ENCODE measurements at places on chromosomes 6 and 20. TPM values are rescaled to one million over a fixed set of nuclear protein-coding genes. Genes with fewer than 3 reads are reported as not detected.

The NRN1 gene
- polyA plus RNA-seq, result not detected

The PKIB gene
- not detected for polyA plus RNA-seq

The TNFRSF6B gene
- polyA plus RNA-seq, result not detected

The LGSN gene
- not detected for polyA plus RNA-seq

The SLC22A1 gene
- not detected for polyA plus RNA-seq

The MUC22 gene
- polyA plus RNA-seq, result not detected

The CGA gene
- not detected for polyA plus RNA-seq

The SLC32A1 gene
- polyA plus RNA-seq, result not detected

The RAET1L gene
- not detected for polyA plus RNA-seq

The EBF4 gene
- polyA plus RNA-seq, result not detected

The CRISP3 gene
- polyA plus RNA-seq, result not detected

The SSTR4 gene
- polyA plus RNA-seq, result not detected

The F13A1 gene
- polyA plus RNA-seq, result 7.3 TPM

The VSX1 gene
- not detected for polyA plus RNA-seq

The TNFRSF21 gene
- 1.7 TPM for polyA plus RNA-seq

The HCRTR2 gene
- polyA plus RNA-seq, result not detected

The CFB gene
- polyA plus RNA-seq, result 0.68 TPM

The HUS1B gene
- polyA plus RNA-seq, result 2.0 TPM

The WFDC2 gene
- not detected for polyA plus RNA-seq

The TGM2 gene
- polyA plus RNA-seq, result not detected

The CENPW gene
- 2.7 TPM for polyA plus RNA-seq

The TCP11 gene
- not detected for polyA plus RNA-seq

The NT5E gene
- polyA plus RNA-seq, result 97.8 TPM

The FOXA2 gene
- polyA plus RNA-seq, result not detected

The RPS6KA2 gene
- polyA plus RNA-seq, result 5.0 TPM

The BMP5 gene
- not detected for polyA plus RNA-seq

The PLAGL2 gene
- polyA plus RNA-seq, result 6.8 TPM

The SLC22A16 gene
- not detected for polyA plus RNA-seq

The OXT gene
- polyA plus RNA-seq, result 1.0 TPM

The APMAP gene
- polyA plus RNA-seq, result 47.8 TPM

The TRAPPC3L gene
- not detected for polyA plus RNA-seq

The SRPK1 gene
- polyA plus RNA-seq, result 34.7 TPM

The CAGE1 gene
- polyA plus RNA-seq, result 0.26 TPM

The TBC1D7 gene
- polyA plus RNA-seq, result 50.4 TPM

The ADGRF1 gene
- polyA plus RNA-seq, result not detected

The ECT2L gene
- polyA plus RNA-seq, result not detected

The RSPO3 gene
- polyA plus RNA-seq, result not detected

The SLC44A4 gene
- polyA plus RNA-seq, result not detected

The OPRM1 gene
- polyA plus RNA-seq, result not detected

The NOX3 gene
- polyA plus RNA-seq, result not detected

The GTSF1L gene
- not detected for polyA plus RNA-seq

The EPPIN gene
- not detected for polyA plus RNA-seq

The BPIFA1 gene
- not detected for polyA plus RNA-seq

The RNASET2 gene
- polyA plus RNA-seq, result 556 TPM

The ZKSCAN4 gene
- 5.1 TPM for polyA plus RNA-seq

The FOXQ1 gene
- not detected for polyA plus RNA-seq

The UBE2C gene
- not detected for polyA plus RNA-seq

The OR2H1 gene
- polyA plus RNA-seq, result not detected

The HINT3 gene
- polyA plus RNA-seq, result 12.1 TPM

The RIPOR2 gene
- polyA plus RNA-seq, result 513 TPM

The CST5 gene
- not detected for polyA plus RNA-seq

The CLVS2 gene
- not detected for polyA plus RNA-seq

The ISM1 gene
- polyA plus RNA-seq, result not detected

The C6orf132 gene
- not detected for polyA plus RNA-seq

The MYL9 gene
- 0.77 TPM for polyA plus RNA-seq

The BIRC7 gene
- polyA plus RNA-seq, result not detected

All from naive B cell (primary cell).